Stimulated activated CD4-positive, alpha-beta T cell treated with anti-CD3 and anti-CD28 coated beads, Interleukin-12 subunit alpha, Interleukin-12 subunit beta, amount 100 ng/mL, for 24 hours (primary cell): ENCODE measurements at places on chromosomes 7 and 10.

DNA sequence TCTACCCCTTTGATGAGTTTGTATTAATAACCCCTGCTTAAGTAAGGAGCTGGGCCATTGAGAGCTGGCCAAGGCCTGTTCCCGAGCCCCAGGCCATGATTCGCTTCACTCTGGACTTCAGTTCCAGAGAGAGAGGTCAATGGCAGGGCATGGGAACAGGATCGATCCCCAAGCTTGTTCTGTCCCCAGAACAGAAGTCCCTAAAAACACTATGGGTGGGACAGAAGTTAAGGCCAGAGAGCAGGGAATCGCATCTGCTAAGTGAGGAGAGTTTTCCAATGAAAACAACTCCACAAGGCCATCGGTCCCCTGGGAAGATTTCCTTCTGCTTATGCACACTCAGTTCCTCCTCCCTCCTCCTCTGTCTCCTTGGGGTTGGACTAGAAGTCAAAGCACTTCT is 159.6 kb downstream of the LSM5 start:
- no peak for DNase-seq

DNA sequence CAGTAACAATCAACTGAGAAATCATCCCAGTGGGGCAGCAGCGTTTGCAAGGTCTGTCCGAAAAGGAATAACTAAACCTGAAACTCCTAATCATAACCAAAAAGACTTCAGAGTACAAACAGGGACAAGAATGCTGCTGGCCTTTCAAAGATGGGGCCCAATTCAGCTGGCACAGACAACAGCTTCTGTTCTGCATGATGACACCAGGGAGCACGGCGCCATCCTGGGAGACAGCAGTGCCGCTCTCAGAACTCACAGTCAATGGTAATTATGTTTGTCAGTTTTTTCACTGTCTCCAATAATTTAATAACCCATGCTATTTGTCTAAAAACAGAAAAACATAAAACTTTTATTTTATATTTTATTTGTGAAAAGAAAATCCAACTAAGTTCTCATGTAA is 90.0 kb downstream of the LARP4B start:
- no peak for DNase-seq

DNA sequence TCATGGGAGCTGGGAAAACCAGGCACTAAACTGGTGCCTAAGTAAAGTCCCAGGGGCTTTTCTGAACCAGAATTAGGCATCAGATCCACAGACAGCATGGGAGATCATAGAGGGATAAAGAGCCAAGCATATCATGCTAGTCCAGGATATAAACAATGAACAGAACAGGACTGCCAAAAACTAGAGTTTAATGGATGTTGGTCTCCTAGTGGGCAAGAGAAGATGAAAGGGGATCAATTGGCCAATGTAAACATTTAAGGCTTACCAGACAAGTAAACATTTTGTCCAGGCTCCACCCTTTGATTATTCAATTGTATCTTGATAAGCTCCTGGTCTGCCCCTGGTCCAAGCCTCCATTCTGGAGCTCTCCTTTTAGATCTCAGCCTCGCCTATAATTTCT is 18.9 kb downstream of the MACC1 start:
- DNase-seq = no peak

- no peak for DNase-seq
Measured at GRCh38 chr10:3886191-3886590, 101.2 kb upstream of the KLF6 start.

- DNase-seq = no peak
Measured at GRCh38 chr7:15418264-15418663, 143.6 kb downstream of the AGMO start.

DNA sequence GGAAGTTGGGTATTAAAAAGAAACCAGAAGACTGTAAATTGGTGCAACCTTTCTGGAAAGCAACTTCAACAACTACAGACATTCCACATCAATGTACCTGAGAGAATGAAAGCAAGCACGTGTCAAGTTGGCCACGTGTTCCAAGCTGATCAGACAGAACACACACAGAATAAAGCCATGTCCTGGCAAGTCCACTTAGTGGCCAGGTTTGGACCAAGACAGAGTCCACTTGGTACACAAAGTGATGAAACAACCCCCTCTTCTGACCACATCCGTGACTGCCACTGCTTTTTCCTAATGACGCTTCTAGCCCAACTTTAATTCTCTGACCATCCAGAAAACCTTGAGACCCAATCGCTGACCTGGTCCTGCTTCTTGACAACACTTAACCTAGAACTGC is 109.4 kb downstream of the ABLIM1 start:
- DNase-seq = no peak

DNA sequence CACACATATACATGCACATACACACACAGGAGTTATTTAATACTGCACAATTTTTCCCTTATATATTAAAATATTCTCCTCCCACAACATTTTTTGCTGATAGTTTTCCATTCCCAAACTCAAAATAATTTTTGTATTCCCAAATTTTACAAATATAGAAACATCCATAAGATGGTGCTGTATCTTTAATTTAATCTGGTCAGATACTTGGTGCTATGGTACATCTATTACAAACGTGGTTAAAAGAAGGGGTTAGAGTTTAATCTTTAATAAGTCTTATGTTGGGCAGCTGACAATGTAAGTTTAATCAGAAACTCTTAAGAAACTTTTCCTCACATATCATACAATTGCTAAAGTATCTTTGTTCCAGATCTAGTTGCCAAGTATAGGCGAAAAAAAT is 10.2 kb upstream of the CADPS2 start:
- no peak for DNase-seq

GRCh38 chr7:112266141-112266540 is 59.6 kb downstream of the ZNF277 start:
- no peak for DNase-seq

GRCh38 chr10:70343712-70344111 is 38.7 kb downstream of the LRRC20 start:
- DNase-seq = no peak

- no peak for DNase-seq
Measured at GRCh38 chr10:31358688-31359330, 39.8 kb downstream of the ZEB1 start.

DNA sequence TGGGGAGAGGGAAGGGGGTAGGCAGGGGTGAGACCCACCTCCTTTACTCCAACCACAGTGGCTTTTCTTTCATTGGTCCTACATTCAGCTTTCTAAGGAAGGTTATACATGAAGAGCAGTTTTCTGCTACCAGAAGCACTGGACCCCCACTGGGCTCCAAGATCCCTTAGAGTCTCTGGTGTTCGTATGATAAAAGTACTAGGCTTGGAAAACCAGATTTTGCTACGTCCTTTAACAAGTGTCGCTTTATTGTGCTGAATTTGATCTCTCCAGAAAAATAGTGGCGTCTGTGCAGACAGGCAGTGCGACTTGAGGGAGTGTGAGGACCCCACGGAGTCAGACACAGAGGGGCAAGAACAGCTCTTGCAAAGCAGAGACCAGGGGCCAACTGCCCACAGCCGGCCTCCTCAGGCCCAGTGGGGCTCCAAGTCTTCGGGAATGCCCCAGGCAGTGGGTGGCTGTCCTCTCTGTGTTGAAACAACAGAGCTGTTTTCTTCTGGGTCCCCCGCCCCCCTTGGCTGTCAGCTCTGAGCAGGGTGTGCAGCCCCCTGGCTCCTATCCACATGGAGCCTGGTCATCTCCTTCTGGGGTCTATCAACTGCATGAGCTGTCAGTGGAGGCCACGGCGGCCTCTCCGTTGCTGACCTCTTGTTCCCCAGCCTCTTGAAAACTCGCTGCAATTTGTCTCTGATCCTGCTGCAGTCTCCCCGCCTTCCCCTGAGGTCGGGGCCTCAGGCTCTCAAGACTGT is 333.2 kb downstream of the RPS24 start:
- no peak for DNase-seq

DNA sequence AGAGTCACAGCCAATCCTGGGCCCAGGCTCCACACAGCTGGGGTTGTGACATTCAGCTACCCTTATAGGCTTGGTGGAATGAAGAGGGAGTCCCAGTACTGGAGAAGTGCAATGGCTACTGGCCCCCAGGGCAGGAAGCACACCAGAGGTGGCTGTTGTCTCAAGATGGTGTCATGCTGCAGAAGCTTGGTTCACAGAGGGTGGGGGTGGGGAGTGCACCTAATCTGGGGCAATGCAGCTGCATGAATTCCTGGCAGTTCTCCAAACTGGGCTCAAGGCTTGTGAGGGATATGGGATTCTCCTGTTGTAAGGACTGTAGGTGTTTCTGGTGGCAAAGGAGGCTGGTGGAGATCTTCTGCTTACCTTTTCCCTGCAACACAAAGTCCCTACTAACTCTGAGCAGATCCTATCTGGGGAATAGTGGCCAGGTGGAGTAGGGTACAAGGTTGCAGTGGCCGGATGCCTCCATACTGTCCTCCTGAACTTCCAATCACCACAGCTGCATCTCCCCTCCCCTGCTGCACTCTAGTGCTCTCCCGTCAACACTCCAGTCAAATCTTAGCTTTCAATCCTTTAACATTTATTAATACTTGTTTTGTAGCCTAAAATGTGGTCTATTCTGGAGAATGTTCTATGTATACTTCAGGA is 27.4 kb upstream of the PLA2G12B start:
- DNase-seq = no peak

DNA sequence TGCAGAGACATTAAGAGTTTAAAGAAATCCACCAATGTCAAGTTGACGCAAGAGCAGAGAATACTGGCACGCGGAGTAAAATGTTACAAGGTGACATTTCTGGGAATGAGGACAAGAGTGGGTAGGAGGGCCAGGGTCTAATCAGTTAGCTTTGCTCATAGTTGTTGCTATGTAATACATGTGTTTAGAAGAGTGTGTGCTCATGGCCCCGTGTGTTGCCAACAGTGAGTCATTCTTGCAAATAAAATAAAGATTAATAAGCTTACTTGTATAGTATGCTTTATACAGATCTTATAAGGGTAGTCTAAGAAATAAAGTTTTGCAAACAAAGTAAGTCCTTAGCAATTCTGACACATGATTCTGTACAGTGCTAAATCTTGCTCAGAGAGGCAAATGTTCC is 64.5 kb downstream of the DNMBP start:
- no peak for DNase-seq

DNA sequence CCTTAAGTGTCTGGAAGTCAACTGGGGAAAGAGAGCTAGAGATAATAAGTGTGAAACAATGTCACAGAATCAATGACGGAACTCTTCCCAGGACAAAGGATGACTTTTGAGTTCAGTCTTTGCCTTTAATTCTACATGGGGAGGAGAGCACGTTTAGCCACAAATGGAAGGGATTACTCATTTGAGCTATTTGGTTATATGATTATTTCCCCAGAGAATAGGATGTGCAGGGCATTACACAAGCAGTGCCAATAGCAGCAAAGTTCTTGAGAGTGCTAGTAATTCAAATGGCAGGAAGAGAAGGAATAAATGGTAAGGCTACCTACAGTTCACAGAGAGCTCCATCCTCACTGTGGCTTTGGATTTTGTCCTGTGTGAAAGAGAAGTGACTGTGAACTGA is 6.0 kb downstream of the EGFR start:
- no peak for DNase-seq

- DNase-seq = no peak
Measured at GRCh38 chr10:47237316-47238260, 62.4 kb upstream of the GDF10 start.

GRCh38 chr7:8637322-8637721 is 203.9 kb downstream of the NXPH1 start:
- no peak for DNase-seq

GRCh38 chr7:46168671-46169383 is 247.8 kb upstream of the IGFBP3 start:
- no peak for DNase-seq

- DNase-seq = no peak
Measured at GRCh38 chr10:71984809-71985388, 20.7 kb downstream of the CHST3 start.

- DNase-seq = no peak
Measured at GRCh38 chr7:111012799-111013675, 77.9 kb upstream of the LRRN3 start.

DNA sequence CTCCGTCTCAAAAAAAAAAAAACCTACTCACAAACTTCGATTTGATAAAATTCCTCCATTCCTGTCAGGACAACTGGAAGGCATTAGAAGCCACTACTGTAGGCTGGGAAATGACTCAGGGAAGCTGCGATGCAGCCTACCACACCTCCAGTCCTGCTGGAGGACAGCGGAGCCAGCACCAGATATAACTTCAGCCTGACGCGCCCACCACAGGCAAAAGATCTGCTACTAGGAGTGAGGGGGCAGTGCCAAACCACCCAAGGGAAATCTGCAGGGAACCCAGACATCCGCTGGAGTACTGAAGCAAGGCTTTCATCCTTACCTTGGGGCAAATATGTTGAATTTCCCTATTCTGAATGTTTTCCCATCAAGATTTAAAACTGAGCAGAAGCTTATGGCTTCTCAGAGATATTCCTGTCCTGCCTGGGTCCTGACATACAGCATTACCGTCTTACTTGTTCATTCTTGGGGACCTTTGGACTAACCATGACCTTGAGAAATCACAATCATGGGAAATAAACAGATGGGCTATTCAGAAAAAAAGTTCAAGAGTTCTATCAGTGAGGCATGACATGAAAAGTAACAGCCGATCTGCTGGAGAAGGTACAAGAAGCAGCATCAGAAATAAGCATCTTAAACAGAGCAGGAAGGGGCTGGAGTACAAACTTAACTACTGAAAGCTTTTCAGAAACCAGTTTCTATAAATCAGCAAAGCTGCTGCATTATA is 20.4 kb downstream of the BCCIP start:
- no peak for DNase-seq

- DNase-seq = no peak
Measured at GRCh38 chr7:13748998-13749397, 240.5 kb downstream of the ETV1 start.

DNA sequence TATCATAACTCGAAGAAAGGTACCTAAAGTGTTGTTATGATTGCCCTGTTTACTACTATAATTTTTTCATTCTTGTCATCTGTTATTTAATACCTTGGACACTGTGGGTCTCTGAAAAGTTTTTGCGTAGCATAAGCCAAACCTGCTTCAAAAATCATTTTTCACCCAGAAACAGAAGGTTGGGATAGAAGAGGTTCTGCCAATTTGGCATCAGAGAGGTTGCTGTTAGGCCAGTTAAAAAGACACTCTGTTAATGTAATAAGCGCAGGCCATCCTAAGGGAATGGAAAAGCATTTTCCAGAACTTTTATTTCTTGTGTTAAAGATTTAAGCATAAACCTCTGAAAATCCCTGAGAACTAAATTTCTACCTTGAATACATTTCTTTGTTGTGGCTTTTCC is 212.2 kb downstream of the BMPER start:
- no peak for DNase-seq
